ENCODE measurements at places on chromosomes 1 and 21.

GRCh38 chr1:157310401-157310800 is 172.2 kb upstream of the ETV3 start:
- DNase-seq, result no peak

- DNase-seq, result no peak
Measured at GRCh38 chr1:185957441-185958363, 223.5 kb downstream of the HMCN1 start.

DNA sequence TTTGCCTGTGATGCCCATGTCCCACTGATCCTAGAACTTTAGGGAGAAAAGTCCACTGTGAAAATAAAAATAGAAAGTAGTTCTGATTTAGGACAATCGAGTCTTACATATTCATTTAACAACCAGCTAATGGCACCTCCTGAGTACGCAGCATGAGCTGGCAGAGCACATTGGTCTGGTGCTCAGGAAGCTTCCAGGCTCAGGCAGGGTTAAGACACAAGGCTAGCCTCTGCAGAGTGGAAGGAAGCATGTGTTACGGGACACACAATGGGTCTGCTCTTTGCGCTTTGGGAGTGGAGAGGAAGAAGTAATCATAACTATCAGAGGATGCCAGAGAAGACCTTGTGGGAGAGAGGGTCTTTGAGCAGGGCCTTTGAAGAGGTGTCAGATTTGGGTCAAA is 4.2 kb upstream of the KLHDC8A start:
- no peak for DNase-seq

DNA sequence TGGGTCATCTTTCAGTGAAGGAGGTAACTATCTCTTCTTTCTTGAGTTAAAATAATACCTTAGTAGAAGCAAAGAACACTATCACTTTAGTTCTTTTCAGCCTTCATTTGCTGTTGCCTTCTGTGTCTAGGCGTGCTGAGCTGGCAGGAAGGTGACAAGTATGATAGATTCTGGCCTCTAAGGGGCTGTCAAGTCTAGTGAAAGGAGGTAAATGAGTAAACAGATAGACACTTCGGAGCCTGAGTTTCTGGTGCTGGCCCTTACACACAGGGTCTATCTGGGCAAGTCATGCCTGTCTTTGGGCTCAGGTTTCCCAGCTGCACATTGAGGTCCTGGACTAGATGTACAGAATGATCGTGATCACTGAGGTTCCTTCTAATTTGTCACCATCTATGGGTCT is 89.3 kb downstream of the ROR1 start:
- no peak for DNase-seq

GRCh38 chr1:93042187-93043056 is 36.7 kb upstream of the MTF2 start:
- no peak for DNase-seq
